MM.1S (cell line): ENCODE measurements at places on chromosomes 7 and 10.

DNA sequence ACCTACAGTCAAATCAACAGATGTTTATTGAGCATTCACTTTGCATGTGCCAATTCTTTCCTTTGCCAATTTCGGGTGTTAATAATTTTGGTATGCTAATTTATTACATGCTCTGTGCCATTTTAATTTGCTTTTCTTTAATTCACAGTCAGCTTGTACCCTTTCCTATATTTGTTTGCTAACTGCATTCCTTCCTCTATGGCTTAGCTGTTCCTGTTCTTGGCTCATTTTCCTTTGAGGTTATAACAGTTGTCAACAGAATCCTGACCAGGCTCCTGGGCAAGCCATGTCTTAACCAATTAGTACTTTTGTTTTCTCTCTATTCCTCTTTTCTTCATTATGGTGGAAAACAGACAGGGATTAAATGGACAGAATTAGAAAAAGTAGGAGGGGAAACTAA, 73.6 kb upstream of the RPA3 start:
- no peak for DNase-seq

DNA sequence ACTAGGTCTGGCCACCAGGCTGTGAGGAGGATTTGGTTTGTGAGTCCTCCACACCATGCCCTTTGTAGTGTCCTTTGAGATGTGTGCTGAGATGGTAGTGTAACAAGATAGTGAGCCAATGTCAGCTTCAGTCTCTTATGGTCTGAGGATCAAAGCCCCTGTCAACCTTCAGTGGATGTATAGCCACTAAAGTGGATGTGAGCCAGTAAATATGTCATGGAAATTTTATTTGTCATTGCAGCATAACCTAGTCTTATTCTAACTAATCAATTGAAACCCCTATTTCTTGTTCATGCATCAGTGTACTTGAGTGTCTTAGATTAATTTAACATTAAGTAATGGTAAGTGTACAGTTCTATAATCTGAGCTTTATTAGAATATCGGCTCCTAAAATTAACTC, 51.0 kb upstream of the WAC start:
- no peak for DNase-seq

GRCh38 chr7:17745610-17746009, 194.7 kb downstream of the SNX13 start:
- DNase-seq, result no peak

GRCh38 chr7:92230547-92230946, 15.2 kb downstream of the KRIT1 start:
- DNase-seq, result no peak

- no peak for DNase-seq
Measured at GRCh38 chr7:28750981-28751380, 207.1 kb downstream of the TRIL start.
